ENCODE measurements at places on chromosomes 13 and 19.
A peak's percentile ranks its signal among the peaks of the same experiment; 100 is the strongest.

DNA sequence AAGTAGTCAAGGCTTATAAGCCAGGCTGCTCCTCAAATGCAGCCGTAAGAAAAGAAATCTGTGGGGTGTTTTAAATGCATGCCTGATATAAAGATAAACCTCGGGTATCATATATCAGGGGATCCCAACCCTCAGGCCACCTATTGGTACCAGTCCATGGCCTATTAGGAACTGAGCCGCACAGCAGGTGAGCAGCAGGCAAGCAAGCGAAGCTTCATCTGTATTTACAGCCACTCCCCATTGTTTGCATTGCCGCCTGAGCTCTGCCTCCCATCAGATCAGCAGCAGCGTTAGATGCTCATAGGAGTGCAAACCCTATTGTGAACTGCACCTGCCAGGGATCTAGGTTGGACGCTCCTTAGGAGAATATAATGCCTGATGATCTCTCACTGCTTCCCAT, 233.5 kb upstream of the SERP2 start:
- DNase-seq: peak; percentile 82

GRCh38 chr19:13100031-13100588, 2.5 kb downstream of the LYL1 start:
- no peak for DNase-seq

GRCh38 chr13:93758575-93758974, 532.0 kb downstream of the GPC6 start:
- DNase-seq: no peak

- DNase-seq: no peak
These were observed 15.7 kb downstream of the CIC start for GRCh38 chr19:42284591-42285341.

GRCh38 chr19:35729763-35730162, 12.0 kb downstream of the KMT2B start:
- no peak for DNase-seq

GRCh38 chr19:38213911-38214625, 10.0 kb downstream of the DPF1 start:
- no peak for DNase-seq

- DNase-seq: no peak
These were observed 10.6 kb downstream of the CAPN12 start for GRCh38 chr19:38733493-38734175.

- DNase-seq: no peak
These were observed 1438.1 kb downstream of the UQCRFS1 start for GRCh38 chr19:27774827-27775226.

DNA sequence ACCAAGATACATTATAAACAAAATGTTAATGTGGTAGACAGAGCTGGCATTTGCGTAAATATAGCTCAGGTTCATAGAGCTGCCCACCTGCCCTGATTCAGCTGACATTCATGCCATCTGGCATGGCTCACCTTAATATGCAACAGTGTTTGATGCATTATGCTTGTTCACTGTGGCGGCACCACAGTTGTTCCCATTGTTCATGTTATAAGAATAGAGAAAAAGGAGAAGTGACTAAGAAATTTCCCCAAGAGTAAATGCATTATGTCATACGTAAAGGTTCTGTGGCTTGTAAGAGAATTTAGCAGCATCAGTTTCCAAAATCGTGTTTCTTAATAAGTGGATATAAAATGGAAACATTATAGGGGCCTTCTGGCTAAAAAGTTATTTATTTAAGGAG, 4.5 kb downstream of the CCNA1 start:
- no peak for DNase-seq

GRCh38 chr19:46975925-46976782, 43.5 kb upstream of the NPAS1 start:
- DNase-seq: no peak

- peak; percentile 89 for DNase-seq
These were observed at the start of gene PNMA8A for GRCh38 chr19:46471116-46471733. Gene PNMA8A, minus strand, starts transcription at chr19:46471563. Its CDS starts 528 bp downstream, at chr19:46471035.

DNA sequence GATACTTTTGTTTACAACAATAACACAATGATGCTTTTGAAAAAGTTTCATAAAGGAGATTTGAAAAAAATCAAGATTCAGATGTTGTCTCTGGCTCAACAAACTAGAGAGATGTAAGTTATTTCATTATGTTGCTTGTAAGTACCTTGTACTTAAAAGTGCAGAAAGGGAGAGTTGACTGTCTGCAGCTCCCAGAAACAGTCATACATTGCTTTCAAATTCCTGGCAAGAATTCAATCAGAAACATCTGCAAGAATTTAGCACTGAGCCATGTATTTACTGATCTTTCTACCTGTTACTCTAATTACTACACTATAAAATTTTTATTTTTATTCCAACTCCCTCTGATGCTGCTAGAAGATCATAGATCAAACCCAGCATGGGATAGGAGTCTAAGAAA, 1261.3 kb upstream of the SPRY2 start:
- DNase-seq: no peak

DNA sequence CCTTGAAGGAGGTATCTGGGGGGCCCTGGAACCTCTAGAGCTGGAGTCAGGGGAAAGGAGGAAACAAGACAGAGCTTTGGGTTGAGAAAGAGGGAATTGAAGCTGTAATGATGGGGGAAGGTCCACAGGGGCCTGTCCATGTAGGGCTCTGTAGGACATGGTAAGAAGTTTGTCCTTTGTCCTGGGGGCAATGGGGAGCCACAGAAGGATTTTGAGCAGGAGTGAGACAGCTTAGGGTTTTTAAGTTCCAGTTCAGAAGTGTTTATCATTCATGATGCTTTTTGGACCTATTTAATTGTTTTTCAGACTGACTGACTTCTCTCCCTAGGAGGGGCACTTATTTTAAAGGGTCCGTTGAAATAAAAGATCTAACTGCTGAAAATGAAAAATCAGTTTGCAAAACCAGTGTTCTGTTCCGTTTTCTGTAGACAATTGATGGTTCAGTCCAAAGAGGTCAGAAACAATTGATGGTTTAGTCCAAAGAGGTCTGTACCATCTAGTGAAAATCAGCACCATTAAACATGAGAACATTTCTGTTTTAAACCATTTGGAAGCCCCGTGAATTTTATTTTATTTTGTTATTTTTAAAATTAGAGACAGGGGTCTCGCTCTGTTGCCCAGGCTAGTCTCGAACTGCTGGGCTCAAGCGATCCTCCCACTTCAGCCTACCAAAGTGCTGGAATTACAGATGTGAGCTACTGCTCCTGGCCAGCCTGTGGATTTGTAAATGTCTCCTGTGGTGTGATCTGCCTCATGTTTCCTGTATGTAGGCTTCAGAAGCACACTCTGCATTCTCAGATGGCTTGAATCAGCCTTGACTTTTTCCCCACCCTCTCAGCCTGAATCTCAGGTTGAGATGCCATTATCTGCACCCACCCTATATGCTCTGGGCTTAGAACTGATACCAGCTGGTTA, 8.4 kb downstream of the PLD3 start:
- DNase-seq: no peak

DNA sequence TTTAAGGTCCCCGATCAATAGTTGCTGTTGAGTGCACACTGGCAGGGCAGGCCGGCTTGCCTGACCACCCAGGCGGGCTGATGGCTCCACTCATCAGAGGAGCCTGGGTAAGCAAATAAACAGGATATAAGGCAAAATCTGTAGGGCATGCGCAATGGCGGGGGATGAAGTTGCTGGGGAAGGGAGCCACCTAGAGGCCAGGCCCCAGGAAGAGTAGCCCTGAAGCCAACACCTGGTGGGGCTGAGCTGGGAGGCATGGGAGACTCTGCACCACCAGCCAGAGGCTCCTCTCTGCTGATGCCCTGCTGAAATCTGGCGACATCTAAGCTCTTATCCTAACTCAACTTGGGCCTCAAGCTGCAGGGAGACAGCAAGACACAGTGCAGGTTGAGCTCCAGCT, 324.3 kb downstream of the ZNF536 start:
- no peak for DNase-seq

- no peak for DNase-seq
These were observed 2.8 kb upstream of the CEACAM5 start for GRCh38 chr19:41705393-41706174.

GRCh38 chr13:41954226-41954625, 6.7 kb downstream of the VWA8 start:
- DNase-seq: no peak

DNA sequence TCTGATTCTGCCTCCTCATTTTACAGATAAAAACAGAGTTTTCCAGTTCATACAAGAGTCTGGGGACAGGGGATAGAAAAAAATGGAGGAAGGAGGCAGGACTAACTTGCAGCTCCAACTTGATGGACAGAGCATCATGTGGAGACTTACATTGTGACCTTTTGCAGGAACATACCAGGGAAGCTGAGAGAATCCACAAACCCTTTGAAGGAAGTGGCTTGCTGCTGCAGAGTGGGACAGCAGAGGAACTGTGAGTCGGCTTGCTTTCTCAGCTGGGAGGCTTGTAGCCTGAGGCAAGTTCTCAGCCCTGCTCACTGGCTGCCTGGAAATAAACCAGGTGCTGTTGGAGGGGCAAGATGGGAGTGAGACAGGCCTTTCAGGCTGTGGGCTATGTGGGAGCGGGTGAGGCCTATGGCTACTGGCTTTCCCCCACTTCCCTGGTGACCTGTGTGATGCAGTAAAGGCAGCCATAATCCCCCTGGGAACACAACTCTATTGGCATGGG, 614.4 kb downstream of the KCTD12 start:
- DNase-seq: no peak

GRCh38 chr13:33793726-33794125, 24.2 kb upstream of the RFC3 start:
- DNase-seq: no peak

GRCh38 chr13:93872376-93872775, 607.1 kb downstream of the DCT start:
- no peak for DNase-seq

DNA sequence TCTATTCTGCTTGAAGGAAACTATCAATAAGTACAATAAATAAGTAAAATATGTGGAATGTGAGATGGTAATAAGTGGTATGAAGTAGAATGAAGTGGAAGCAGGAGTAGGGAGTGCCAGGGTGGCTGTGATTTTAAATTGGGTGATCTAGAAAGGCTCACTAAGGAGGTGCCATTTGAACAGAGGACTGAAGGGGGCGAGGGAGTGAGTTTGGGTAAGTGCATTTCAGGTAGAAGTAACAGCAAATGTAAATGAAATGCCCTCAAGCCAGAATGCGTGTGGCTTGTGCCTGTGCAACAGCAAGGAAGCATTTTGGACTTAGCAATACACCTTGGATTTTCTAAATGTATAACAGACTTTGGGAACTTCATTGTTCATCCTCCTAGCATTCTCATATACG, 77.1 kb downstream of the CCNA1 start:
- DNase-seq: no peak

DNA sequence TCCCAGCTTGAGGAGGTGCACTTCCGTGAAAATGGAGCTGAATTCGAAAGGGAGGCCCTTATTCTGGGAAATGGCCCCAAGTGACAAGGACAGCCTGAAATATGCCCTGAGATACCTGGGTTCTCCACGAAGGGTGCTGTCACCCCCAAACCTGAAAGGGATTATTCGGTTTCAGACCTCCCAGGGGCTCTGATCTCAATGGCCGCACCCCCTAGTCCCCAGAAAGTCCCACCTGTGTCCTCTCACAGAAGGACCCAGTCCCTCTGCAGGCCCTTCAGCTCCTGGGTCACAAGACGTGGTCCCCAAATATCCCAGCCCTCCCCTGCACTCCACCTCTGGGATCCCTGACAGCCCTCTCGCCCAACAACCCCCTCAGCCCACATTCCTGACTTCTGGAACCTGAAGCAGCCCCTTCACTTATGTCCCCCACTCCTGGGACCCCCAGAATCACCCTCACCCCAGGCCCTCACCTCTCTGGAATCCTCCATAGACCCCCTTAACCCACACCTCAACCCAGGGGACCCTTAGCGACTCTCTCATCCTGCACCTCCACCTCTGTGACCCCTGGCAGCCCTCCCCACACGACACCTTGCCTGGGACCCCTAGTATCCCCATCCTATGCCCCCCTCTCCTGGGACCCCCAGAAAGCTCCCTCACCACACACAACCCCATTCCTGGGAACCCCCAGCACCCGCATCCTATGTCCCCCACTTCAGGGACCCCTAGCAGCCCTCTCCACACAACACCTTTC, 606 bp downstream of the SYNGR4 start:
- DNase-seq: no peak

DNA sequence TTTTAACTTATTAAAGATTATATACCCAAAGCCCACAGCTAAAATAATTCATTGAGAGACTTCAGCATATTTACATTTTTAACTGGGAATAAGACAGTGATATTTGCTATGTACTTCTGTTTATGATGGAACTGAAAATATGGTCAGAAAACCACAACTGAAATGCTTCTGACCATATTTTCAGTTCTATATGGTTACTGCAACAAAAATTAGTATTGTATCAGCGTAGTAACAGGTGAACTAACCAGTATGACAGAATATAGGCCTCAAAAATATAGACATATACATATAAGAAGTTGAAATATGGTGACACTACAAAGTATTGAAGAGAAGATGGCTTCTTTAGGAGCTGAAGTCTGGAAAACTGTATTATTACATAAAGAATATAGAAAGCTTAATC, 857.4 kb downstream of the OLFM4 start:
- no peak for DNase-seq

DNA sequence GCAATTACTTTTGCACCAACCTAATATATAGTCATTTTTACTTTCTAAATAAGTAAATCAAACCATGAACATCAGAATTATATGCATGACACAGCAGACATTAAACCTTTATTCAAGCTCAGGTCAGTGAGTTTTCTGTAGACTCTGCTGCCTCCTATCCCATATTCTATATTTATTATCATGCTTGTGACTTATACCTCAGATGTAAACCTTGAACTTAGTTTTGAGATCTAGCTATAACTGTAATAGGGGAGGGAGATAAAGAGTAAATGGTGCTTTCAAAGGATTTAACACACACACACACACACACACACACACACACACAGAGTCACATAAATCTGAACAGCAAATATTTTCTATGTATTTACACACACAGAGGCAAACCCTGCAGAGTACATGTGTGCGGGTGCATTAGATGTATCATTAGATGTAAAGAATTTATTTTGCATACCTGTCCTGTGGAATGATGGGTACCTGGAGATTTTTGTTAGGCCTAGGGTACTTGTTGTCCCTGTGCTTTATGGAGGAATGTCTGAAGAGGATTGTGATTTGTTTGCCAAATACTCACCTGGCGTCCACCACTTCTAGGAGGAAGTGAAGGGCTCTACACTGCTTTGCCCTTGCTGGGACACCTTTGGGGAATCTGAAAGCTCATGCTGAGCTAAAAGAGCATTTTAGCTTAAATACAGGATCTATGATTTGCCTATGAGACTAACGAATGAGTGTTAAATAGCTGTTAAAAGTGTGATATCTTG, 521.9 kb downstream of the KLF5 start:
- no peak for DNase-seq

DNA sequence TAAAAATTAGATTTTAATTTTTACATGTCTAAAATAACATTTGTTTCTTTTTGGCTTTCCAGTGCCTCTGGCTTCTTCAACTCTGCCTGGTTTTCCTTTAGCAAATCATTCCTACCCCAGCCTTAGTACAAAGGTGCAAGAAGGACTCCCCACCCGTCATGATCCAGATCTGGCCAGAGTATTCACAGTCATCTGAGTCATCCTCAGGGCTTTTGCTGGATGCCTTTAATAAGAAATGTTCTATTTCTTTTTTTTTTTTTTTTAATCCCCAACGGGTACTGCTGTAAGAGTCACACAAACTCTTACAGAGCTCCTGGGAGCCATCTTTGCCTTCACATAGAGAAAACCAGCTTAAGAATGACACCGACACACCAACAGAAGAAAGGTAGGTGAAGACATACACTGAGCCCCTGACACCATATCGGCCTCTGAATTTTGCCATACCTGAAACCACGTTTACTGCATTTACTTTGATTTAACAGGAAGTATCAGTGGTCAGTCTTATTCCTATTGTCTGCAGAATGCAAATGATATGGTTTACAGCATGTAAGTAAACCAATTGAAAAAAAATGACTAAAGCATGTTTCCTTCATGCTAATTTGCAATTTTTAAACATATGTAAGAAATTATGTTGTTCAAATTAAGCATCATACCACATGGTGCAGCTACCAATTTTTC, 184.4 kb downstream of the NALCN start:
- DNase-seq: no peak

All from NCI-H1092 (cell line).